ENCODE measurements at places on chromosomes 4 and X.

GRCh38 chr4:11421116-11421515, 7.6 kb downstream of the HS3ST1 start:
- no peak for DNase-seq

- DNase-seq: no peak
These were observed 69.2 kb downstream of the MID1IP1 start for GRCh38 chrX:38870361-38870895.

DNA sequence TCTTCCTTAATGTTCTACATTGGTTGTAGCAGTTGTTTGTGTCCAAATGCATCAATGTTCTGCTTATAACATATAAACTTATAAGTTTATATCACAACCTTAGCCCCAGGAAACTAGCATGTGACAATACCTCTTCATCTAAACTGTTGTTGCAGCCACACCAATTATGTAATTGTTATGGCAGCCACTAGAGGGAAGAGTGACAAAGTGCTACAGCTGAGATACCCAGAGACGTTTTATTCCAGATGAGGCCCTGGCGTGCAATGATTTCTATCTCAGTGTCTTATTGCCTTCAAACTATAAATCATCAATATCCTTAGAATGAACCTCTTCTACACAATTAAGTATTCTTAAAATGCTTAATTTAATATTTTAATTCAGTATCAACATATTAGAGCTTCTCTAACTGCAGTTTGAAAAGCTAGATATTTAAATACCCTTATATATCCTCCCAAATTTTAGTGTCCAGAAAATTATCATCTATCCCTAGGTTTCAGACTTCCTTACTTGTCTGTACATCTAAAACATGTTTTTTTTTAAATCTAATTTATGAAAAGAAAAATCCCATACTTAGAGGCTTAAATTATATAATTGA, 171.6 kb downstream of the PCDH10 start:
- peak; percentile 18 for DNase-seq

DNA sequence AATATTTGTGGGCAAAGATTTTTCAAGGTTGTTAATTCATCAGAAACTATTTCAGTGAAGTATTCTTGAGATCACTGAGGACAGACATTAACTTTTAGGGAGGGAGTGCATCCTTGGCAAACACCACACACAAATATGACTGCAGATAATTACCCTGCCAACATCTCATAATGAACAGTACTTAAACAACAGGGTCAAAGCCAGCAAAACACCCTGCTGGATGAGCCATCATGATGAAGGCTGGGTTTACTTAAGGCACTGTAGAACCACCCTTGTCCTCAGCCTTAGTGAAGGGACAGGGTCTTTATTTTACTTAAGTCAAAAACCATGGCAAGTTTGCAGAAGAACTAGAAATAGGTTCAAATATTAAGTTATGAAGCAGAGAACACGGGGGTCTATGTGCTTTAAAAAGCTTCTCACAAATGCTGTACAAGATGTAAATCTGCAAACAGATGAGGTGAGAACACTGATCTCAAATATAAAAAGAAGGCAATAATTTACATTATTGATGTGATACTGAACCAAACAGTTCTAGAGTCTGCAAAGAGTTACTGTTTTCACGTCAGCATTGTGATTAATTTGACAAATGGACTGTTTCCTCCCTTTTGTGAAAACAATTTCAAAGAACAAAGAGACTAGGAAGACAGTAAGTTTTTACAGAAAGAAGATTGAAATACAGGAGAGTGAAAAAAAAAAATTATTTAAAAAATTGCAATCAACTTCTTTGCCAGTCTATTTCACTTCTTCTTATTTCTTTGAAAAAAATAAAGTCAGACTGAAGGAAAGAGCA, 28.2 kb downstream of the TAPT1 start:
- DNase-seq: no peak

- DNase-seq: no peak
These were observed 910.3 kb upstream of the LCORL start for GRCh38 chr4:18931643-18932377.

GRCh38 chrX:1322393-1322792, 14.2 kb upstream of the IL3RA start:
- DNase-seq: no peak

DNA sequence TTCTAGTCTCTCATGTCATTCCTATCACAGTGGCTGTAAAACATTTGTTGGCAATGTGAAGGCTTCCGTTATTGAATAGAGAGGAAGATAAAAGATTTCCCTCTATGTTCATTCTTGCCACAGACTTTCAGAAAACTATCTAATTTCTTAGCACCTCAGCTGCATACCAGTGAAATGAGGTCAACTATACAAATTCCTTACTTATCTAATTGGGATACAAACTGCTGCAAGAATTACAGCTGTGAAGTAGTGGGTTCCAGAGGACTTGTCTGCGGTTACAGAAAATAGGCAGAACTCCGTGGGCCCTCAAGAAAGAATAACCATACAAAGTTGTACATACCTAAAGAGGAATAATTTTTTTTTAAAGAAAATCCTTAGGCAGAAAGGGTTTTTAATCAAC, 175.8 kb downstream of the PPP1R2C start:
- no peak for DNase-seq

- peak; percentile 87 for DNase-seq
These were observed 27.5 kb upstream of the PDGFC start for GRCh38 chr4:156999175-156999517.

GRCh38 chr4:4549534-4549933, 7.7 kb upstream of the STX18 start:
- DNase-seq: no peak

DNA sequence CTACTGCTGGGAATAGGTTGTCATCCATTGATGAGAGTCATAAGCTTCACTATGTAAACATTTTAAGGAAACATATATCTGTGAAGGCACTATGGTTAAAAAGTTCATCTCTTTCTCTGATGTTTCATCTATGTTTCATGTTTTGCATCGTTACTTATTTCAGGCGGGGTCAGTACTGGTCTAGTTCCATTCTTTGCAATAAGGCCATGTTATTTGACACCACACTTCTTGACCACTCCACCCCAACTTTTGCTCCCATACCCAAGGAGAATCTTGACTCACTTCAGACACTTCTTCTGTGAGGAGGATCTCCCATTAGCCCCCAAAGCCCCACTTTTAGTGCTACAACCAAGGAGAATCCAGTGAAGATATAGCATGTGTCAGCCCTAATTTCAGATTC, 119.4 kb downstream of the GRIA3 start:
- DNase-seq: no peak

DNA sequence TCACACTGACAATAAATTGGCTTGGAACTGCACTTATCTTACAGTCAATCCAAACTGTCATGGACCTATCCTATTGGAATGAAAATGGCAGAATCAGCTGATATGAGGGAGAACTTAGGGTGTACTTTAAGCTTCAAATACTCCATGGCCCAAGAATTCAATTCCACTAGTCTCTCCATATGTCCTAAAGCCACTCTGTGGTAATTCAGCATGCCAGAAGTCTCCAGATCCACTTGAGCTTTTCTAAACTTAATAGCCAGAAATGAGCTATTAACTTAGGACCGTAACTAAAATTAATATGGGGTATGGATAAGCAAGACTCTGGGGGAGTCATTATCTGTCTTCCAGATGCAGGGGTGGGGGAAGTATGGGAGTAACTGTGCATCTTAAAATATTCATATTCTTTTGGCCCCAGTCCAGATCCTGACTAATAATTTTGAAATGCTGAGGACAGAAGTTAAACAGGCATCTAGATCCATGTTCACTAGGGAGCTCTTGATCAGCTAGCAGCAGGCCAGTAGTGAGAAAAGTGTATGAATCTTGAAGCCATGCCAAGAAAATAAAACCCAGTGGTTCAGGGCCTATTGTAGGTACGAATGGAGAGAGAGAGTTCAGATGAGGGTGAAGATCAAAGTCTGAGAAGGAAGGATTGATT, 167.6 kb downstream of the DKK2 start:
- peak; percentile 91 for DNase-seq

- DNase-seq: no peak
These were observed 1.0 kb downstream of the PRDX4 start for GRCh38 chrX:23668335-23668734.

GRCh38 chr4:65880594-65880993, 210.3 kb upstream of the EPHA5 start:
- no peak for DNase-seq

GRCh38 chrX:28586286-28586685, 960 bp upstream of the IL1RAPL1 start:
- DNase-seq: no peak

DNA sequence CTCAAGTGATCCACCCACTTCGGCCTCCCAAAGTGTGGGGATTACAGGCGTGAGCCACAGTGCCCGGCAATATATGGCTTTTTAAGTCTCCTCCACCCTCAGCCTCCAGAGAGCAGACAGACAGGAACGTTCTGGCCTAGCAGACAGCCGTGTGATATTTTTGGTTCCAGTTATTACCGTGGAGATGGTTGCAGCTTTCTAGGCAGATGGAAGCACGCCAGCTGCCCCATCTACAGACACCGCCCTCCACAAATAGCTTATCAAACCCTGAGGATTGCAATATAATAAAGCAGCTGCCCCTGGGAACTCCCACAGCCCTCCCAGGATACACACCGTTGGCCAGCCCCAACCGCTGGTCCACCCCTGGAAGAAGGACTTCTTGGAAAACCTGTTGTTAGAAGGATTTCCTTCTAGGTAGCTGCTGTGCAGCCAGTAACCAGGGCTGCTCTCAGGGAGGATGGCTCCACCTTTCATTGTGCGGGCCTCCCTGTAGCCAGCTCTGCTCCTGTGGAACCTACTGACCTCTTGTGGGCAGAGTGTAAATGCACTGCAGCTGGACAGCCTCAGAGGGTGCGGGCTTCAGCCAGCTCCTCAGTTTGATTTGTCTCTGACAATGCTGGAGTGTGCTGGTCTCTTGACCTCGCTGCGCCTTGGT, 44.0 kb downstream of the SLC25A5 start:
- no peak for DNase-seq

- no peak for DNase-seq
These were observed 7.2 kb downstream of the MYOZ2 start for GRCh38 chr4:119142833-119143232.

- no peak for DNase-seq
These were observed 6.4 kb upstream of the COMMD8 start for GRCh38 chr4:47469951-47470350.

DNA sequence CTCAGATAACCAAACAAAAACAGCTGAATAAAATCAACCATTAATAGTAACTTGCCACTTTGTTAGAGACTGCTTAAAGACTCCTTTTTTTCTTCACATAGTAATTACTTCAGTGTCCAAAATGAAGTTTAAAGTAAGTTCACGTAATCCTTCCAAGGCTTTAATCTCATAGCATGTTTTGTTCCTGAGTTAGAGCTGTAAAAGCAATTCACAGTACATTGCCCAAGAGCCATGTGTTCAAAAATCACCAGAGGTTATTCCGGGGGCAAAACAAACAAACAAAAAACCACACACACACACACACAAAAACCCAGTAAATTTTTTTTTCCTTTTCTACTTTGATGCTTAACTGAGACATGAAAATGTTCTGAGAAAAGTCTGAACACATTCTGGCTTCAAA, 6.1 kb downstream of the GPR82 start:
- no peak for DNase-seq

DNA sequence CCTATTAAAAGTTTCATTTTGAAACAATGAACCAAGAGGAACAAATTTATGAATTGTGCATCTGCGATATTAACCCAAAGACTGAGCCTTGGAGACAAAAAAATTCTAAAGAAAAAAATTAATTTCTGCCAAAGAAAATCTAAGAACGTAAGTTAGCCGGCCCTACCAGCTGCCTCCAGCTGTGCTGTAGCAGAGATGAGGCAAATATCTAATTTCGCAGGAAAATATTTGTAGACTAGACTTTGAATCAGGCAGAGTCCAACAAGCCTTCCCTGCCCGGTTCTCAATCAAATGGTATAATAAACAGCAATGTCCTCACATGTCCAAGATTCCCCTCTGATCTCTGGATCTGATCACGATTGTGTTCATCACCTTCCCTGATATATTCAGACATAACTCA, 21.2 kb upstream of the SMIM20 start:
- no peak for DNase-seq

DNA sequence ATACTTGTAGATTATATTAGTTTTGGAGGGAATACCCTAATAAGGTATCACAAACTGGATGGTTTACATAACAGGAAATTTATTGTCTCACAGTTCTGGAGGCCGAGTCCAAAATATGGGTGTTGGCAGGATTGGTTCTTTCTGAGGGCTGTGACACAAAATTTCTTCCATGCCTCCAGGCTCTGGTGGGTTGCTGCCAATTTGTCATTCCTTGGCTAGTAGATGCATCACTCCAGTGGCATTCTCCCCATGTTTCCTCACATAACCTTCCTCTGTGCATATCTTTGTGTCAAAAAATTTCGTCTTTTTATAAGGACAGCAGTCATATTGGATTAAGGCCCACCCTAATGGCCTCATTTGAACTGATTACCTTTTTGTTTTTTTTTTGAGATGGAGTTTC, 49.3 kb downstream of the APELA start:
- no peak for DNase-seq

DNA sequence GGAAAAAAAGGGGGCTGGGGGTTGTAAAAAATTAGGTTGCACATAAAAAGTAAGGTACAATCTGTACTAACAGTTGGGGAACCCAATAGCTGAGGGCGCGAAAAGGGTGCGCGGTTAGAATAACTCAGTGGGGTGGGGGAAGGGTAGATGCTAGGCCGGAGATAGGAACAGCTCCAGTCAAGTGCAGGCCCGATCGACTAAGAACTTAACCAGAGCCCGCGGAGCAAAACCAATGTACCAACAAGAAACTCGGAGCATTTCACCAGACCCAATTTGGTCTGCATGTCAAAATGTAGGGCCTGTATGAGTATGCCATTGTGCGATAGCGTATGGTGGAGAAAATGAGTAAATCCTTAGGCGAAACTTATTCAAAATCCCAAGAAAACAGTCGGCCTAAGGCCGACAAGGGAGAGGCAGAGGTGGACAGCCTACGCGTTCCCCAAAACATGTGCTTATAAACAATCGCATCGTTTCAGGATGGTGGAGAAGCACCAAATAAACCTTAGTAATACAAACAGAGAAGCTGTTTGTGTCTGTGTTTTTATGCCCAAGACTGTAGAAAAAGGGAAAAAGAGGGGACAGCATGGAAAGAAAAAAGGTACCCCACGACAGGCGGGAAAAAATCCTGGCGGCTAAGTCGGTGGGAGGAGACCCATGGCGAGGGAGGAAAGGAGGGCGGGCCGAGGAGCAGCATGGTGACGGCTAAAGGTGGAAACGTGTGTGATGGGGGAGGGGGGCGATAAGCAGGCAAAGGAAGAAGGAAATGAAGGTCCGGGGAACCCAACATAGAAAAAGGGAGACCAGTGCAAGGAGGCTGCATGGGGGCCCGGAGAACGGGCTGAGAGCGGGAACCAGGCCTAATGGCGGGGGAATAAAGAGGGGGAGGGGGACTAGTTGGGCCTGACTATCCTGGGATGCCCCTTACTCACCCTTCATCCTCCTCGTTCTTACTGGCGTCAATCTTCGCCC, 990 bp downstream of the HNRNPD start:
- DNase-seq: peak; percentile 32

GRCh38 chr4:48008021-48008596, 8.4 kb downstream of the CNGA1 start:
- no peak for DNase-seq

GRCh38 chr4:3563403-3563802, 31.2 kb upstream of the LRPAP1 start:
- DNase-seq: no peak

- no peak for DNase-seq
These were observed 816 bp downstream of the NMU start for GRCh38 chr4:55635282-55635681.

Measured in SK-N-MC (cell line).